GM03348 (cell line): ENCODE measurements at places on chromosomes 7 and 10.
A peak's percentile ranks its signal among the peaks of the same experiment; 100 is the strongest.

DNA sequence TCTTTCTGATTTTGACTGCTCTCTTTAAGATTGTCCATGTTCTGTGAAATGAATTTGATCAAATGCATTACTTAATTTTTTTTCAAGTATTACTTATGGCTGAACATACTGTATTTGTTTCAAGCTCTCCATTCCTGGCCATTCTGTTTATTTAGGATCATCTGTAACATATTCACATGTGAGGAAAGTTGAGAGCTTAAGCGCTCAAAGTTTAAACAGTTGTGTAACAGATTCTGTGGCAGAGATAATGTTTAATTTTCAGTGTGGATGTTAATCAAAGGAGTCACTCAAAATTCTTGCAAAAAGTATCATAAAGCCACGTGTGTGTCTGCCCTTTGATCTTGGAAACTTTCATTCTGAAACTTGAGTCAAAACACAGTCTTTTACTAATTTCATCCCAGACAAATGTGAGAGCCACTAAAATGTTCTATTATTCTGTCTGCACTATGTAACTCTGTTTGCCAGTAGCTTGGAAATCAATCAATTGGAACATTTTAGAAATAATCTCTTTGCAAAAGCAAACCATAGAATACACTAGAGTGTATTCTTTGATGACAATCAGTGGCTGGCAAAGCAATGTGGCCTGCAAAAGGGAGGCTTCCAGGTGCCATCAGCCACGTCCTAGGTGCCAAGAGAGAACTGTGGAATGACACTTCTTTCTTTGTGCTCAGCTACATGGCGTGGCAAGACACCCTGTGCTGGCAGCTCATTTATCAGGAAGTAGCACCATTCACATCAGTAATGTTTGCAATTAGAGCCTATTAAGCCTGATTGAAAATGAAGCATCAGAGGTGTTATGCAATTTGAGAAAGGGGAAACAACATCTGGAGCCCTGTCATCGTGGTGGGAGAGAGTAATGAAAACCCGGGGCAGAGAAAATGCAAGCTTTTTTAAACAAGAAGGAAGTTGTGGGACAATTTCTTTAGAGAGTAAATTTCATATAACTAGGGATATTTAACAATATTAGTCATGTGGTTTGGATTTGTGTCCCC is 40.9 kb downstream of the ARL5B start:
- DNase-seq: no peak

GRCh38 chr7:158532093-158532627 is 55.5 kb downstream of the PTPRN2 start:
- DNase-seq: no peak

DNA sequence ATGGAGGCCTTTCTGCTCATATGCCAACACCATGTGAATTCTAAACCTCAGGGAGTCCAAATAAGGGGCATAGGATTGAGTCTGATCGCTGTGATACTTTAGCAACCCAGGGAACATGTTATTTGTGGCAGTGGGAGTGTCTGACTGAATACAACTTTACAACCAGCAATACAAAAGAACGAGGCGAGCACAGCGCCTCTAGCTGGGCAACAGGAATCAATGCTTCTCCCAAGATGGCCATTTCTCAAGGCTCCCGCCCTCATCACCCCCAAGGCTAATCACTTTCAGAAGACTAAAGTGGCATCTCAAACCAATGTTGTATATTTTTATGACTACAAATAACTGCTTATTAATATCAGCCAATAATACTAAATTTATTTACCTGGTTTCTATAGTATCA is 28.1 kb downstream of the YWHAG start:
- DNase-seq: no peak

DNA sequence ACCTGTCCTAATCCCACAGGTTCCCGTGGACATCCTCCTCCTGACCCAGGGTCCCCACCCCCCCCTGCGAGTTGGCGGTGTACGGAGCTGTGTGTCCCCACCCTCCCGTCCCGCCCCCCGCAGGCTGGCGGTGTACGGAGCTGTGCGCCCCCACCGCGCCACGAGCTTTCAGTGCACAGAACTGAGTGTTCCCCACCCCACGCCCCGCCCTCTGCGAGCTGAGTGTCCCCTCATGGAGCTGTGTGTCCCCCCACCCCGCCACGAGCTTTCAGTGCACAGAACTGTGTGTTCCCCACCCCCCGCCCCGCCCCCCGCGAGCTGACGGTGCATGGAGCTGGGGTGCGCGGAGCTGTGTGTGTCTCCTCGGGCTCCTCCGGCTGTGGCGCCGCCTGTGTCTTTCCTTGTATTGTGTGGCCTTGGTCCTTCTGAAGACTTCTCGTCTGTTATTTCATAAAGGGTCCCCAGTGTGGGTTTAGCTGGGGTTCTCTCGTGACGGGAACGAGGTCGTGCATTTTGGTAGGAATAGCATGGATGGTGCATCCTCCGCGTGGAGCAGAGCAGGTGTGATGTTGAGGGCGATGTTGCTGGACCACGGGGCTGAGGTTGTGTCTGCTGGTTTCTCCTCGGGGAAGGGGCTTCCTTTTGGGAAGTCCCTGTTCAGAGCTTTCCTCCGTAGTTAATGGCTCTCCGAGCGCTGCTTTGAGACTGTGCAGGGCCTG is 18.0 kb upstream of the JAKMIP3 start:
- no peak for DNase-seq

DNA sequence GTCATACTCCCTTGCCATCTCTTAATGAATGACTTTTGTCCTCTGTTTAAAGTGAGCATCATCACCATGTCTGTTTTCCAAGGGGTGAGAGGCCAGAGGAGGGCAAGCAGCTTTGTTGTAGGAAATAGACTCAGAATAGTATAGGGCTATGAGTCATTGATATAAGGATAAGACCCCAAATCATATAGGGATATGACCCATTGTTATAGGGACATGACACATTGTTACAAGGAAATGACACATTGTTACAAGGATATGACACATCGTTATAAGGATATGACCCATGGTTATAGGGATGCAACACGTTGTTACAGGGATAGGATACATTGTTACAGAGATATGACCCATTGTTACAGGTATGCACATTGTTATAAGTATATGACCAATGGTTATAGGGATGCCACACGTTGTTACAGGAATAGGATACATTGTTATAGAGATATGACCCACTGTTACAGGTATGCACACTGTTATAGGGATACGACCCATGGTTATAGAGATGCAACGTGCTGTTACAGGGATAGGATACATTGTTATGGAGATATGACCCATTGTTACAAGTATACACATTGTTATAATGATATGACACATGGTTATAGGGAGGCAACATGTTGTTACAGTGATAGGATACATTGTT is 311.1 kb upstream of the ADARB2 start:
- no peak for DNase-seq

DNA sequence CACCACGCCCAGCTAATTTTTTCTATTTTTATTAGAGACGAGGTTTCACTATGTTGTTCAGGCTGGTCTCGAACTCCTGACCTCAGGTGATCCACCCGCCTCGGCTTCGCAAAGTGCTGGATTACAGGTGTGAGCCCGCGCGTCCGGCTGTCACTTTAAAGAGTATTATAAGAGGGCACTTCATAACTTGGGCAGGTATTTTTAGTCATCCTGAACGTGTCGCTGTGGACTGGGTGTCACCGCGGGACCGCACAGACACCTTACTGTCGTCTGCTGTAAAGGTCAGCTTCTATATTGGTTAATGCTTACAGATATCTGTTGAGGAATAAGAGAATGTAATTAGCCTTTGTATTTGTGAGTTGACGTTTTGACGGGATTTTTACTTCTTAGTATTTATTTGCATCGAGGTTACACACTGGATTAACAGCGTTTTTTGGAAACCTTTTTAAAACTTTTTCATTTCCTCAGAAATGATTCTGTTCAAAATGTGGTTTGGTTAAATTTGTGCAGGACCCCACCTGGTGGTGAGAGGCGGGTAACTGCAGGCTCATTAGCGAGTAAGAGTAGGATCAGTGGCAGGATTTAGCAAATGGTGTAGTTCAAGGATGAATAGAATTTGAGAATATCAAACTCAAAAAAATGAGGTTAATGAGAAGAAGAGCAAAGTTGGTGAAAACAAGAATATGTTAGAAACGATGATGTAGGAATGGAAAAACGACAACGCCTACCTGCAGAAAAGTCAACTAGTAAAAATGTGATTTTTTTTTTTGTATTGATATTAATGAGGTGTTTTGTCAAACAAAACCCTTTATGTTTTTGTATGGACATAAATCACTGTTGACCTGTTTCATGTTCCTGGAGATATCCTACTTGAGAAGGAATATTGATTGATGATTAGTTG is 3.2 kb downstream of the DNAJB6 start:
- DNase-seq: peak; percentile 79
